GM12864 (cell line): ENCODE measurements at places on chromosomes 16 and 17.

- no peak for DNase-seq
Measured at GRCh38 chr17:4999430-5000093, 1.8 kb downstream of the KIF1C start.

DNA sequence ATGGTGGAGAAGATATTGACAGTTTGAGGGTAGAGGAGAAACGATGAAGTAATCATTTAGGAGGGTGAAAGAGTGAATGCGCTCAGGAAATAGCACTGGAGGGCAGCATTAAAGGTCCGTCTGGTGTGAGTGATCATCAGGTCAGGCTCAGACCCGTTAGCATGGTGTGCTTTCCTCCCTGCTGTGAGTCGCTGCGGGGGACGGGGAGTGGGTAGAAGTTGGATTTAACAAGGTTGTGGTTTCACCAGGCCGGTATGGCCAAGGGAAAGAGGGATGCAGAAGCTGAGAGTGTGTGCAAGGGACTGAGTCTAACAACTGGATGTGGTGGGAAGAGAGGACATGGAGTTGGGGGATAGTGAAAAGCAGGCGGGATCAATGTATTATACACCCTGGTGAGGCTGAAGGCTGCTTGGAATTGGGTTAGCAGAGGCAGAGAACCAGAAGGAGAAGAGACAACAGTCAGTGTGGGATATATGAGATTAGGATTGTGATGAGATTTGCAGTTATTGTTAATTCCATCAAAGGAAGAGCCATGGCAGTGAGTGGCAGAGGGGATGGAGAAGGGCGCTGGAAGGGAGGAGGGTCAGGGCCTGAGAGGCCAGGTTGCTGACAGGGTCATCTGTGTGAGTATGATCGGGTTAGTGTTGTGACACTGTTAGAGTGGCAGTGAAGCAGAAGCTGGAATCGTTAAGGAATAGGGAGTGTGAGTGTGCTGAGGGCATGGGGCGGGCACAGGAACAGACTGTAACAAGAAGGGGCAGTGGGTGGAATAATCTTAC, 59.0 kb upstream of the TBX2 start:
- no peak for DNase-seq

GRCh38 chr16:89393738-89394406, 96.5 kb downstream of the ANKRD11 start:
- no peak for DNase-seq

DNA sequence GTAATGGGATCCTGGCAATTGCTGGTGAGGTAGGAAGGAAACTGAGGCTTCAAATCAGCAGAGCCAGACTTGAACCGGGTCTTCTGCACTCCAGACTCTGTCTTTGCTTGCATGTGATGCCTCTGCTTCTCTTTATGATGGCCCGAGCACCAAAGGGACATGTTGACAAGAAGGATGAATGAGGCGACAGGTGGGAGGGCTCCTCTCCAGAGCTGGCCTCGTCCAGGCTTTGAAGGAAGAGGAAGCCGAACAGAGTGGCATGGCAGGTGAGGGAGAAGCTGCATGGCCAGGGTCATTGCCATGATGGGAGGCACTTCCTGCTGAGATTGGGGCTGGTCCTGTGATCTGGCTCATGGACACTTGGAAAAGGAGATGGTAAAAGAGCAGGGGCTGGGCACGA, 40.8 kb downstream of the AKAP1 start:
- DNase-seq = no peak

DNA sequence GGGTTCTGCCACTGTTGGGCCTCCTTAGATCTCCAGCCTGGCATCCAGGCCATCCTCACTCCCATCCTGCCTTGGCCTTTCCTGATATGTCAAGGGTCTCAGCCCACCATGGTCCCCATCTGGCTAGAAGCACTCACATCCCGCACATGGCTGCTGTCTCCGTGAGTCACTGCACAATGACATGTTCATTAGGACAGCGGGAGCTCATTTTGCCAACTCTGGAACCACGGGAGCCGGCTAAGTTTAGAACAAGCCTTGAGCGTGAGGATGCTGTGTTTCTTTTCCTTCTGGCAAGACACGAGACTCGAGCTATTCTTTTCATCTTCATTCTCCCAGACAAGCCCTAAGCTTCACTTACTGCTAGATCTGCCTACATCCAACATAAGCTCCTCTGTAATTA, 65.7 kb upstream of the KSR1 start:
- no peak for DNase-seq

DNA sequence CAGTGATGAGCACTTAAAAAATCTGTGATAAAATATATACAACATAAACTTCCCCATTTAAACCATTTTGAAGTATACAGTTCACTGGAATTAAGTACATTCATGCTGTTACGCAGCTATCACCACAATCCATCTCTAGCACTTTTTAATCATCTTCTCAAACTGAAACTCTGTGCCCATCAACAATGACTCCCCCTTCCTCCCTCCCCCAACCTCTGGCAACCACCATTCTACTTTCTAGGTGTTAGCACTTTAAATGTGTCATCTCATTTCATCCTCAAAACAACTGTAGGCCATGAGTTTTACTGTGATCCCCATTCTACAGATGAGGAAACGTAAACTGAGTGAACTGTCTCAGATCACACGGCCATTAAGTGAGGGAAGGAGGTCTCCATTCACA, 13.8 kb upstream of the TMEM98 start:
- DNase-seq = no peak

DNA sequence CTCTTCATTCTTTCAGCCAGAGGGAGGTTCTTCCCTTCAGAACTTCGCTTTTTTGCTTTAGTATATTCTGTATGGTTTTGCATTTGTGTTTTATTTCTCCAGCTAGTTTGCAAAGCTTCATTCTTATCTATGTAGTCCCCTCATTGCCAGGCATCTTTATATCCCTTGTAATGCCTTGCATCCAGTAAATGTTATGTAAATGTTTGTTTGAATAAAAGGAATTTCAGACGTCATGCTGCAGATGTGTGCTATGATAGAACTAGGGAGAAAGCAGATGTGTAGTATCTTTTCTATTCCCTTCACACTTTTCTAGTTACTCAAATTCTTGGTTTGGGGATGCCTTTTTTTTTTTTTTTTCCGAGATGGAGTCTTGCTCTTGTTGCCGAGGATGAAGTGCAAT, 62.6 kb upstream of the RASL10B start:
- no peak for DNase-seq

GRCh38 chr16:31052114-31052513, 18.8 kb downstream of the STX4 start:
- no peak for DNase-seq

- no peak for DNase-seq
Measured at GRCh38 chr16:56603589-56603988, 4.8 kb upstream of the MT2A start.

DNA sequence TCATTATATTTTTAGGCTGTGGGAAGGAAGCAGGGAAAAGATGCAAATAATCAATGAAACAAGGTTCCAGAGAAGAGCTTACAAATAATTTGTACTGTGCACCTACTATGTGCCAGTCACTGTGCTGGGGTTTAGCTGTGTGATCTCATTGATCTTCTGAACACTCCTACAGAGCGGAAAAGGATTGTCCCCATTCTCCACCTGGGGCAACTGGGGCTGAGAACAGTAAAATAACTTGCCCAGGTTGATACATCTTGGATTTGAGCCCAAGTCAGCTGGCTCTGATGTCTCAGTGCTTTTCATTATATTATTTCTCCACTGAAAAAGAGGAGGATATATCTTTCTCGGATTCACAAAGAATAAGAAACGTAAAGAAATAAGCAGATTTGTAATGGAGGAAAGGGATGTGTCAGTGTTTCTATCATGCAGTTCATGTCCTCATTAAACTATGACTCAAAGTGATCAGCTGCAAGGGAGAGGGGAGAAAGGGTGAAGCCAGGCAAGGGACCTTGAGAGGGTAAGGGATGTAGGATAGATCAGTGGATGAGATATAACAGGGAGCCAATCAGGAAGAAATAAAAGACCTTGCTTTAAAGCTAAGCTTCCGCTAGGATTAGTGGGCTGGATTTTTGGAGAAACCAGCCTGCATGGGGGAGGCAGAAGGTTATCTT, 143.6 kb upstream of the NOL11 start:
- no peak for DNase-seq
